ENCODE measurements at places on chromosomes 5 and 9. TPM values are rescaled to one million over a fixed set of nuclear protein-coding genes. Genes with fewer than 3 reads are reported as not detected.

DNA sequence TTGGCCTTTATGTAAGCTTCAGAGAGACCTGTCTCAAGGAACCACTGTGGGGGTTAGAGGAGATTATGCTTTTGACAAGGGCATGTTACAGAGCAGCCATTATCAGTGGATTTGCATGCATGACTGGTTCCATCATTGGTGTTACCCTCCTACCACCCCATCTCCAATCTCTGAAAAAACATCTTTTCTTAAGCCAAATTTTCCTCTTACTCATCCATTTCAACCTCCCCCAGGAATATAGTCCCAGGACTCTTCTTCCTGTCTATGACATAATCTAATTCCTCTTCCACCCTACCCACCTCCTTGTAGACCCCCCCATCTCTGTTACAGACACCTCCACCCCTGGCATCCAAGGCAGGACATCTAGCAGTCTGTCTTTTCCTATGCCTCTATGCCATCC lies 33.1 kb upstream of the ADRB2 start:
- no peak for DNase-seq

- DNase-seq: no peak
Measured at GRCh38 chr5:143569213-143569701, 165.8 kb upstream of the NR3C1 start.

Gene ENTREP1
- 3.8 TPM for total RNA-seq

Gene FOXB2
- not detected for total RNA-seq

Gene DYNC2I2
- 23.4 TPM for total RNA-seq

Gene ADAMTS13
- 9.5 TPM for total RNA-seq

DNA sequence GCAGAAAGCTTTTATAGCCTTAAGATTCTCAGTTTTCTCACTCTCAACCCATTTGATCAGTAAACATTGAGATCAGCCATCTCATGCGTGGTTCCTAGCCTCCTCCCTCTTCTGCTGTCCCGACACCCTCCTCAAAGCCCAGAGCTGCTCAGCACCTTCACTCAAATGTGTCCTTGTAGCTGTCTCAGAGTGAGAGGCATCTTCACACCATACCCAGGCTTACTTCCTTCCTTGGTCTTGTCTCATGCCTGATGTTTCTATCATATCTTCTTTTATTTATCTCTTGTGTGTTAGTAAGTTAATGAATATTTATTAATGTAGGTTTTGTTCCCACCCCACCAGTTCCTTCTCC lies 72.4 kb upstream of the SNX2 start:
- DNase-seq: no peak

GRCh38 chr5:142659405-142659804 lies 26.5 kb downstream of the FGF1 start:
- no peak for DNase-seq

Gene SPATA31D4
- total RNA-seq: not detected

Gene IL5
- not detected for total RNA-seq

DNA sequence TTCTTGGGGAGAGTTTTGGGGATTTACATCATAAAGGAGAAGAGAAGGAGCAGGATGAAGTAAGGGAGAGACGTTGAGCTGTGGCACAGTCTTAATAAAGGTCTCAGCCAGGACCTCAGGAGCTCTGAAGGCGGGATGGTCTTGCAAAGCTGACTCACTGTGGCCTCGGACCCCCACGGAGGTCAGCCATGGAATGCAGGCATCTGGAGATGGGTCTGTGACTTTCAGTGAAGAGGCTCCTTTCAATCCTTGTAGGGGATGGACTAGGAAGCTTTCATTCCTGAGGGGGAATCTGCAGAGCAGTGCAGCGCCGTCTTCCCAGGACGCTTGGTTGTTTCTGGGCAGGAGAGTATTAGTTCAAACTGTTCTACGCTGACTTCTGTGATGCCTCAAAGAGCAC lies 65.7 kb upstream of the BASP1 start:
- no peak for DNase-seq

Gene FGF18
- 2.1 TPM for total RNA-seq

Gene SPINK4
- not detected for total RNA-seq

Gene WWC1
- 2.1 TPM for total RNA-seq

Gene MUSK
- not detected for total RNA-seq

Gene CDH18
- total RNA-seq: not detected

- DNase-seq: no peak
Measured at GRCh38 chr9:99953861-99954507, 47.5 kb downstream of the STX17 start.

- DNase-seq: no peak
Measured at GRCh38 chr5:176161431-176161830, 76.8 kb upstream of the SIMC1 start.

Gene UGT3A1
- not detected for total RNA-seq

DNA sequence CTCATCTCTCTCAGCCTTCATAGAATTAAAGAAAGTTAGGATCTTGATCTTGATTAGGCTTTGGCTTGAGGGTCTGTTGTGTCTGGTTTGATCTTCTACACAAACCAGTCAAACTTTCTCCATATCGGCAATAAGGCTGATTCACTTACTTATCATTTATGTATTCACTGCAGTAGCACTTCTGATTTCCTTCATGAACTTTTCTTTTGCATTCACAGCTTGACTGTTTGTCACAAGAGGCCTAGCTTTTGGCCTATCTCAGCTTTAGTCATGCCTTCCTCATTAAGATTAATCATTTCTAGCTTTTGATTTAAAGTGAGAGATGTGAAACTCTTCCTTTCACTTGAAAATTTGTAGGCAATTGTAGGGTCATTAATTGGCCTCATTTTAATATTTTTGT lies 62.8 kb downstream of the SH3RF2 start:
- no peak for DNase-seq

Gene RNF183
- not detected for total RNA-seq

Gene C7
- not detected for total RNA-seq

DNA sequence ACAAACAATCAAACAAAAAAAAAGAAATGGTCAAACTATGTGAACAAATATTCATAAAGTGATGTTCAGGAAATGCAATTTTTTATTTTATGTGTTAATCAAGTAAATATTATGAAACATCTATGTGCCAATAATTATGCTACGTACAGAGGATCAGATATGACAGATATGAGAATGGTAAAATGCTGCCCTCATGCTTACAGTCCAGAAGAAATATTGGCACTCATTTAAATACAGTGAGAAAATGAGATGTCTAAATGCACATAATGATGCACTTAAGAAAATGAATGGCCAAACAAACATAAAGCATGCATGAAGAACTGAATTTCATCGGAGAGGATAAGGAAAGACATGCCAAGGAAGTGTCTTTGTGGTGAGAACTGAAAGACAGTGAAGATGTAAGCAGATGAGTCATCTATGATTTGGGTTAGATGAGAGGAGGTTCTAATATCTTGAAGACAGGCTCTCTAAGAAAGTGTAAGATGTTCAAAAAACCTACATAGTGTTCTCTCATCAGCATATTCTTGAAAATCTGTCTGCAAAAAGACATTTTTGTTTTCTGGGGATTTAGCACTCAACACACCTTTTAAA lies 1231.1 kb upstream of the ACO1 start:
- no peak for DNase-seq

DNA sequence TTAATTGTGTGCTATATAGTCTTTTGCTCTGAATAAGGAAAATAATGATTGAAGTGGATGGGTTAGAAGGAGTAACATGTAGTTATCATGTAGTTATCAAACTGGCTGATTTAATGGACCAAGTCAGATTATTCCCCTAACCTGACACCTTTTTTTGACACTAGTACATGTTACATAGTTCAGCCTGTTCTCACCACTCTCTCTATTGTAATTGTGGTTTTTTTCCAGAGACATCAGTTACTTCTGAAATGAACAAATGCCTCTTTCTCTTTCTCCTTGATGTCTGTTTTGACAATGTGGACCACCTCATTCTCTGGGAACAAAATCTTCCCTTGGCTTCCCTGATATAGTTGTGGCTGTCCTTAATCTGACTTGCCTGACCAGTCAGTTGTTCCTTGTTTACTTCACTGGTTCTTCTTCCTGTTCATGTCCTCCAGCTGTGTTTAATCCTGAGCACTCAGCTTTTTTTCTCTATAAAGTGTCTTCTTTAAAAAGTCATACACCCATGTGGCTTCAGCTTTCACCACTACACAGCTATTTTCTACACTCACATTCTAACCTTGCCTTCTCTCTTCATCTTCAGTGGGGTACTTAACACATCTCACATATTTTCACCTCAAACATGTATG lies 243.4 kb downstream of the ARRDC3 start:
- DNase-seq: no peak

DNA sequence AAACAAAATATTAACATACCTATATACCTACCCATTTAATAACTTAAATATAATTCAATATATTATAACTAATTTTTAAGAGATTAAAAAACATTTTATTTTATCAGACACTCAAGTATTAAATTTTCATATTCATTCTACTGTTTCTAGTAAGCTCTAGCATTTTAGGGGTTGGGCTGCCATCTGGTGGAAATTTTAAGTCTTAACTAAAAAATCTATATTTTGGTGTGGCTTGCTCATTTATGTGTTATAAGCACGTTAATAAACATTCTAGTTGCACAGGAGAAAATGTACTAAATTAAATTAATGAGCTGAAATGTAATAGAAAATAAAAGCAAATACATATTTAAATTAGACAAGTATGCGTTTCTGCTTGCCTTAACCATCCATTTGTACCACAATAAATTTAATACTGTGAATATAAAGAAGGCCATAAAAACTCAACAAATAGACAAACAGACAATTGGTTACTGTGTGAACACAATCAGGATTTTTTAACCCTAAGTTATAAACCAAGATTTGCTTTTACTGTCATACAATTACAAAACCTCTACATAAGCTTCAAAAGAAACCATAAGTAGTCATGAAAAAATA lies 1728.3 kb upstream of the CDH9 start:
- no peak for DNase-seq

DNA sequence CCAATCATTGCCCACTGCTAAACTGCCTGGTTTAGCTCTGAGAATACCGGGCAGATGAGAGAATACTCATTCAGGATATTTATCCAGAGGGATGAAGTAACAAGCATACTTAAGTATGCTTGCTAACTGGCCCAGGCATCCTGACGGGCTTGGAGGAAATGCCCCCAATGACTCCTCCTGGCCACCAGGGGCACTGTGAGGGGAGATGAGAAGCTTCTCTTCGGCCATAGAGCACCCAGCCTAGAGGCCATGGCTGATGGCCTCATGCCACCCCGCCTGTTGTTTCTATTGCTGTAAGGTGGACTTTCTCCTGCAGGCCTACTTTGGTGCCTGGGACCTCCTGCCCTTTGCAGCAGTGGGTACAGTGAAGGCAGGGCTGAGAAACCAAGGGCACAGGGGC lies 134.5 kb upstream of the FSTL4 start:
- DNase-seq: no peak

DNA sequence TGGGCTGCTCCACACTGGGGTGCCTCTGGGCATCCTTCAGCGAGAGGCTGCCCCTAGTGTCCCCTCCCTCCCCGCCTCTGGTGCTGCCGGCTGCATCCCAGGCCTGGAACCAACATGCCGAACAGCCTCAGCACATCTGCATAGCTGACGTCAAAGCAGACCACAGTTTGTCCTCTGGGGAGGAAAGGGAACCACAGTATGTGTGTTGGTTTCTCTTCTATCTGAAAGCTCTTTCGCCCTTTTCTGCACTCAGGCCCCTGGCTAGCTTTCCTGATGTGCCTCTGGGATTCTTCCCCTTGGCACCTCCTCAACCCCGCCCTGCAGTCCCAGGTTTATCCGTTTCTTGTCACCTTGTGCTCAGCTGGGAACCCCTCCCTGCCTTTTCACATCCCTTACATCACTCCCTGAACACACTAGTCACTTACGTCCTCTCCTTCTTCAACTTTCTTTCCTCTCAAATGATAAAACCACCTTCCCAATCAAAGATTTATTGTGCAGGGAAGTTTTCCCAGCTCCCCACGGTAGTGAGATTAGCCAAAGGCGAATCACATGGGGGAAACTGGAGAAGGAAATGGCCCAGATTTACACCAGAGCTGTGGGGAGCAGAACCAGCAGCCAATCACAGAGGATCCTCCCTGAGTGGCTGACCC lies 35.5 kb upstream of the B4GALT1 start:
- no peak for DNase-seq

Gene LCN10
- total RNA-seq: not detected

Gene GADD45G
- 1.5 TPM for total RNA-seq

Gene KCNV2
- total RNA-seq: not detected

Gene MARCOL
- not detected for total RNA-seq

DNA sequence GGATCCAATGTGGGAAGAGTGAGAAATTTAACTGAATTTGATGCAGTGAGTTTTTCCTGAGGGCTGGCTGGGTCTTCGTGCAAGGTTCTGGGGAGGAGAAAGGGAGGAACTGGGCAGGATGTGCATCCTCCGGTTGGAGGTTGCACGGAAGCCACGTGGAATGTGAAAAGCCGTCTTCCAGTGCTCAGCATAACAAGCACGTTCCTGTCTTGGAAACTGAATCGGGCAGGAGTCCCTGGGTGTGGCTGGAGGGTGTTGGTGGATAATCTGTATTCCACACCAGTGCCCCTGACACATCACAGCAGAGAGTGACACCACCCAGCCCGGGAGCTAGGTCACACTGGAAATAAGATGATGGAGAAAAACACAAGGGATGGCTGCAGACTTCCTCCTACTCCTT lies 154.3 kb downstream of the C5orf15 start:
- DNase-seq: no peak

- DNase-seq: no peak
Measured at GRCh38 chr5:117201001-117201400, 626.4 kb upstream of the SEMA6A start.

Gene GRXCR2
- total RNA-seq: not detected

Gene GFI1B
- not detected for total RNA-seq

DNA sequence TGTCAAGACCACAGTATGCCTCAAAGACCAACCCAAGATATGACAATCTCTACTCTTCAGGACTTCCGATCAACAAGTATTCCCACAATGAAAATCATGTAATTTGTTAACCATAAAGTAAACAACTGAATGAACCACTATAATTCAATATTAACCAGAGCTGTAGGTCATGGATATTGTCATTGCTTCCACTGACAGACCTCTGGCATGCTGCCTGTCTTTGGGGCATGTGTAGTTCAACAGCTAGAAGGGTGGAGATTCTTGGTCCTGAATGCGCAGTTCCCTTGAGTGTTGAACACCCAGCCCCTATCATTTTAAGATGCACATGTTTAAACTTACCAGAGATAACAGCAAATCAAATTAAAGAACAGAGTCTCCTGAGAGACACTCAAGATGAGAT lies 283.0 kb downstream of the CEMIP2 start:
- DNase-seq: no peak

DNA sequence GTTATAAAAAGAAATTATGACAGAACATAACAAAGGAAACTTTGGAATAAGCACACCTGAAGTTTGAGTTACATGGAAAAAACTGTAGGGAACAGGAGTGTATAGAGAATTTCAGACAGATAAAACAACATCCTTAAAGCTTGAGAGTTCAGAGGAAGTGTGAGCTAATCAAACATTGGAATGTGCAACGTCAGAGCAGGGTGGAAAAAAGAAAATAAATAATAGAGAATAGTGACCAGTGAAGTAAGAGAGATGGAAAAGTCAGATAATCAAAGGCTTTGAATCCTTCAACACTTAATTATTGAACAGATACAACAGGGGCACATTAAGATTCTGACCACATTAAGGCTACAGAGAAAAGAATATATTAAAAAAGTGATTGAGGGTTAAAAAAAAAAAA lies 128.5 kb upstream of the CDH10 start:
- DNase-seq: no peak

Gene GFPT2
- total RNA-seq: 18.8 TPM

GRCh38 chr9:38315085-38315595 lies 77.4 kb upstream of the ALDH1B1 start:
- DNase-seq: no peak

GRCh38 chr9:81069038-81069795 lies 620.1 kb downstream of the TLE1 start:
- DNase-seq: no peak

- DNase-seq: no peak
Measured at GRCh38 chr5:128546658-128547281, 8.7 kb upstream of the FBN2 start.

Measured in chondrocyte (in vitro differentiated cells).